Mesangial cell (primary cell): ENCODE measurements at places on chromosomes 6 and 20. TPM values are rescaled to one million over a fixed set of nuclear protein-coding genes. Genes with fewer than 3 reads are reported as not detected.

BACH2 gene
- total RNA-seq = 0.81 and 4.4 TPM in 2 replicates

E2F1 gene
- 3.4 and 28.7 TPM in 2 replicates for total RNA-seq

LRRN4 gene
- 198 and 224 TPM in 2 replicates for total RNA-seq

C6orf58 gene
- not detected in 2 replicates for total RNA-seq

EFCAB8 gene
- total RNA-seq = under 0.01 TPM in 1 of 2 replicates, not detected in the other

COL12A1 gene
- 95.0 and 97.0 TPM in 2 replicates for total RNA-seq
